ENCODE measurements at places on chromosomes 7 and 10.
A peak's percentile ranks its signal among the peaks of the same experiment; 100 is the strongest.

DNA sequence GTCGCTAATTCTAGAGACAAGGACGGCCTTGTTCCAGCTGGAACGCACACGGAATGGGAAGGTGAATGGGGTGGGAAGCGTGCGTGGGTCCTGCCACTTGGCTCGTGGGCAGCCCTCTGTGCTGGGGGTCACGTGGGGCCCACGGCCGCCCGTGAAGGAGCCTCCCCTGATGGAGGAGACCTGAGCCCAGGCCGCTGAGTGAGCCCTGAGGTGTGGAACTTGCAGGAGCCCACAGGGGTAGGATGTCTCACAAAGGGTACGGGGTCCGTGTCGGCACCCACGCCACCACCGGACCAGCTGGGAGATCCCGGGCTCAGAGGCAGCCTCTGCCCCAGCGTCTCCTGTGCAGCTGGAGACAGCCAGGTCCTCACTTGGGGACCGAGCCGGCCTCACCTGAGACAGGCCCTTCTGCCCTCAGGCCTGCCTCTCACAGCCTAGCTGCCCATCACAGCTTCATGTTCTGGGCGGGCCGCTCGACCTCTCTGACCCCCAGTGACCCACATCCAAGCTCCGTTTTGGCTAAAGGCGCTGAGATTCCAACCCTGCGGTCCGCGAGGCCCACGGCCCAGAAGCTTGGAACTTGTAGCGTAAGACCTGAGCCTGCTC lies 84.8 kb downstream of the FOXL3 start:
- no peak for DNase-seq

- no peak for DNase-seq
These were observed 528.9 kb downstream of the GFRA1 start for GRCh38 chr10:115744089-115744488.

DNA sequence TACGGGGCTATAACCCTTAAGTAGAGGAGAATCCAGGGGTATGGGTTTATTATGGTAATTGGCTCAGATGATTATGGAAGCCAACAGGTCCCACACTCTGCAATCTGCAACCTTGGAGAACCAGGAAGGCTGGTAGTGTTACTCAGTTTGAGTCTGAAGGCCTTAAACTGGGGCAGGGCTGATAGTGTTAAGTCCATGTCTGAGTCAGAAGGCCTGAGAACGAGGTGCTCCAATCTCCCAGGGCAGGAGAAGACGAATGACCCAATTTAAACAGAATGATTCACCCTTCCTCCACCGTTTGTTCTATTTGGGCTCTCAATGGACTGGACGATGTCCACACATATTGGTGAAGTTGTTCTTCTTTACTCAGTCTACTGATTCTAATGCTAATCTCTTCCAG lies 244.5 kb upstream of the PTER start:
- no peak for DNase-seq

DNA sequence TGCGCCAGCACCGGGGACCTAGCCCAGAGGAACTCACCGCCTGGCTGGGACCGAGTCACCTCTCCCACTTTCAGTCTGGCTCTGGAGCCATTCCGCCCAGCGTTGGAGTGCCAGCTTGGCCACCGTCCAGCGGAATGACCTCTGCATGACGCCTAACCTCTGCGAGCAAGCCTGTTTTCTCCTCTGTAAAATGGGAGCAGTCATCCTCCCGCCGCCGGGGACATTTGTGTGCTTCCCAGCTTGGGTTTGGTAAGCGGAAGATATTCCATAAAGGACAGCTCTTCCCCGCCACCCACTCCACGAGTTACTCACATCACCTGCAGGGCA lies 1.3 kb upstream of the ZCCHC24 start:
- no peak for DNase-seq

GRCh38 chr10:59582780-59583179 lies 126.9 kb downstream of the SLC16A9 start:
- no peak for DNase-seq

- DNase-seq: peak; percentile 61
These were observed 98.2 kb downstream of the ANLN start for GRCh38 chr7:36487756-36488336.

- DNase-seq: peak; percentile 32
These were observed 217.9 kb downstream of the SFMBT2 start for GRCh38 chr10:7192831-7193361.

DNA sequence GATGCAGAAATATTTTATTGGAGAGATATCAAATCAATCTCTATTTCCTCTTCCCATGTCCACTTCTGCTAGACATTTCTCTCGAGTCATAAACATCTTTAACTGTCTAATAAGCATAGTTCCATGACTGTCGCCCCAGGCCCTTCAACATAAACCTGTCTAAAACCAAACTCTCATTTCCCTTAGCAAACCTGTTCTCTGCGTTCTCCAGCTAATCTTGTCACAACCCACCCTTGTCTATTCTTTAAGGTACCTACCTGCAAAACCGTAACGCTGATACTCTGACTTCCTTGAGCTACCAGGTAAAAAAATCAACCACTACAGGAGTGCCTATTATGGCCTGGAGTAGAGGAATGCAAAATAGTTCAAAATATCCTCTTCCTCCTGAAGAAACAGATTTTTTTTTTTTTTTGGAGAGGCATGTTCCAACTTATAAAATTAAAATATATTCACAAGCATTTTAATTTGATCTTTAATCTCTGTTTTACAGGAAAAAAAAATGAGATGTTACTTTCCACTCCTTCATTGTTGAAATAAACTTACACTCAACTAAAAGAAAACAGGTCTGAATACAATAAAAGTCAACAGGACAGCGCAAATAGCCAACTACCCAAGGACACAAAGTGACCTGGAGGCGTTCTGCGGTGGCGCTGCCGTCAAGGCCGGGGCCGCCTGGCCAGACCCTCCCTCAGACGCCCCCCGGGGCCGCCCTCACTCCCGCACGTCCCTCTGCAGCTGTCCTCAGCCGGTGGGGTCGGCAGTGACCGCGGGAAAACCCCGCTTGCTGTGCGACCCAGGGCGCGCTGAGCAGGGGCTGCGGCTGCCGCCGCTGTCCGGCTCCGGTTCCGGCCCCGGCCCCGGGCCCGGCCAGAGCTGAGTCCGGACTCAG lies 765 bp downstream of the SLC25A40 start:
- peak; percentile 18 for DNase-seq

DNA sequence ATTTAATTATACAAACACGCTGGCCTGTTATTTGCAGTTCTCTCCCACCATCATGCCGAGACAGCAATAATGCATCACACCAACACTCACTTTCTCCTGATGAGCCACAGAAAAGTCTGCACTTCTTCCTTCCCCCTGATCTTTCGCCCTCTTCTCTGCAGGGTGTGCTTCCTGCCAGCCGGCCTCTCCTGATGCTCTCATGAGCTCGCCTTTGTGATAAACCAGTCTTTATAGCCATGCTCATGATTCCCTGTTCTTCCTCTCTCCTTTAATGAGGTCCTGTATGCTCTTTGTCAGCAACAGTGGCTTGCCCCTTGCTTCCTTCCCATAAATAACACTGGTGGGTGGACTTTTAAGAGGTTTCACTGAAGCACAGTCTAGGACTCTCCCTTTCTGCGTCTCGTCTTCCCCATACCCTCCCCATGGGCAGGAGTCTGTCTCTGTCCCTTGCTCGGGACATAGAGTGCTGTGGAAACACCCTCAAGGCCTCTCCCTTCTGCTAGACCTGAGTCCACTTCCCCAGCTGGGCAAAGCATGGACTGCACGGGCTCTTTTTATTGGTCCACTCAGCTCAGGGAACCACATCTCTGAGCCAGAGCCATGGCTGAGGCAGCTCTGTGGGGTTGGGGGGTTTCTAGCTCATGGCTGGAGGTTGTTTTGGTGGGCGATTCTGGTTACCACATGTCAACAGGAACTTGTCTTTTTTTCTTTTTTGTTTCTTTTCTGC lies 133.9 kb downstream of the C10orf105 start:
- DNase-seq: no peak

- no peak for DNase-seq
These were observed 54.7 kb downstream of the ADAMTS14 start for GRCh38 chr10:70726909-70727495.

GRCh38 chr10:24390146-24390700 lies 181.3 kb downstream of the KIAA1217 start:
- no peak for DNase-seq

GRCh38 chr10:12372846-12373245 lies 23.5 kb downstream of the CAMK1D start:
- no peak for DNase-seq

- DNase-seq: no peak
These were observed 96.4 kb upstream of the CACNA2D1 start for GRCh38 chr7:82539969-82540368.

DNA sequence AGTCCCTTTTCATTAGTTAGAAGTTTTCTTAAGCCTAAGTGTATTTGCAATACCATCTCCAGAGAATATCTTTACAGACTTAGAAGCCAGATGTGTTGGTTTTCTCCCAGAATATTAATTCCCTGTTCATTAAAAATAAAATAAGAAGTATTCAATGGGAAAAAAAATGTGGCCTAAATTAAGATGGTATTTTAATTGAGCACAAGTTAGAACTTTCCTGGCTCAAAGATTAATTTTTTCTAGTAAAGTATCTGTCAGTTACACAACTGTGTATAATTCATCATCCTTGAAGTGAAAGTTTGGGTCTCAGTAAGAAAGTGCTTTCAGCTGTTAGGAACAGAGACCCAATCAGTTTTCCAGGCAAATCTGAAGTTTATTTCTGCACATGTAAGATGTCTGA lies 1179.5 kb upstream of the C7orf33 start:
- DNase-seq: no peak

DNA sequence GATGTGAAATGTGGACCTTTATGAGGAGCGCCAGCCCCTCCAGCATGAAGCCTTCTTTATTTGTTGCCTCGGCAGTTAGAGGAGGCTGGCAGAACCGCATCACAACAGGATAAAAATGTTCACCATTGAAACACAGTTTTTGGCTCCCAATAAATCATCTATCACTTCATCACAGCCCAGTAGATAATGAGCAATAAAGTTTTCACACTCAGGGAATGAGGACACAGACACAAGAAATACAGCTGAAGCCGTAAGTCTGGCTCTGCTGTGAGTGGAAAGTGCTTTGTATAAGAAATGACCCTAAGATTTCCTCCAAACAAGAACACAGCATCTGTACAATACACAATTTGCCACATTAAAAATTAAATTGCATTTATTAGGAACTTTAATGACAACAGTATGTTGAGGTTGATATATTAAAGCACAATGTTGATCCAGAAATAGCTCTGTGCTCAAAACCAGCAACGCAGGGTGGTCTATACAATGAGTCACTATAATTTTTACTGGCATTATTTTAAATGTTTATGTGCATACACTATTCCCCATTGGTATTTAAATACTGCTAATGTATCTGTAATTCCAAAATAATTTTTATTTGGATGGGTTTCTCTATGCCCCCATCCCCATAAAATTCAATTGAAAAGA lies 301.8 kb upstream of the MGMT start:
- DNase-seq: no peak

DNA sequence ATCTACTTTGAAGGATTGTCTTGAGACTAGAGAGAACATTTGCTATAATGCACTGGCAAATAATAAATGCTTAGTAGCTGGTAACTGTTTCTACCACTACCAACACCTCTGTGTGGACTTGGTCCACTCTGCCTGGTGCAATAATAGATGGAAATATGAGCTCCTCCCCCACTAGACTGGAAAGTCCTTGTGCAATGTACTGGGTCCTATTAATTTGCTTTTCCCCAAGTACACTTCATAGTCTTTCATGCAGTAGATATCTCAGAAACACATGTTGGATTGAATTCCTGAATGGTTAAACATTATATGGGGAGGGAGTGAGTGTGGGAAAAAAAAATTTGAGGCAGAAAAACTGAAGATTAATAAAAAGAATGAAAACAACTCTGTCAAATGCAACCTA lies 119.3 kb downstream of the C10orf90 start:
- DNase-seq: no peak

DNA sequence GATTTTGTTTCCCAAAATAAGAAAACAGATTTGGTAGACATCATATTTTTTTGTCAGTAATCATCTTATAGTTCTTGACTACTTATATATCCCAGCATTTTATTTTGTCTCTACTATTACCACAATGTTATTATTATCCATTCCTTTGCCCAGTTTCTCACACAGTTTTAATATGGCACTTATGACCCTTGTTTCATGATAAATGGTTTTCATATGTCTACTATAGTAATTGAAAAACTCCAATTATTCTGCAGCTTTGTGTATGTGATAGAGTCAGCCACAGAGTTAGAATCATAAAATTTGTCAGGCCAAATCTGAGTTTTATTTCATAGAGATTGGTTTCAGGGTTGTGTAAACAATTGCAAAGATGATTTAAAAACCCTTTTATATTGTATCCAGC lies 203.9 kb downstream of the MALRD1 start:
- no peak for DNase-seq

GRCh38 chr7:82234457-82235049 lies 209.0 kb downstream of the CACNA2D1 start:
- no peak for DNase-seq

- no peak for DNase-seq
These were observed 26.0 kb upstream of the BNIP3 start for GRCh38 chr10:132007681-132008080.

GRCh38 chr10:91167406-91167805 lies 53.1 kb upstream of the PCGF5 start:
- DNase-seq: no peak

- DNase-seq: no peak
These were observed 50.1 kb upstream of the TMEM72 start for GRCh38 chr10:44860811-44861736.

- DNase-seq: no peak
These were observed at the start of gene C10orf105 for GRCh38 chr10:71719464-71720201. Gene C10orf105, minus strand, starts transcription at chr10:71719778. Its CDS starts 3,441 bp downstream, at chr10:71716337.

GRCh38 chr7:24578052-24578451 lies 4.8 kb downstream of the PALS2 start:
- no peak for DNase-seq

GRCh38 chr10:100826661-100826982 lies 81.2 kb downstream of the PAX2 start:
- DNase-seq: no peak

- DNase-seq: no peak
These were observed 3.9 kb upstream of the CFAP46 start for GRCh38 chr10:132946311-132946710.

GRCh38 chr7:100914208-100914878 lies 18.7 kb upstream of the ACHE start:
- no peak for DNase-seq

DNA sequence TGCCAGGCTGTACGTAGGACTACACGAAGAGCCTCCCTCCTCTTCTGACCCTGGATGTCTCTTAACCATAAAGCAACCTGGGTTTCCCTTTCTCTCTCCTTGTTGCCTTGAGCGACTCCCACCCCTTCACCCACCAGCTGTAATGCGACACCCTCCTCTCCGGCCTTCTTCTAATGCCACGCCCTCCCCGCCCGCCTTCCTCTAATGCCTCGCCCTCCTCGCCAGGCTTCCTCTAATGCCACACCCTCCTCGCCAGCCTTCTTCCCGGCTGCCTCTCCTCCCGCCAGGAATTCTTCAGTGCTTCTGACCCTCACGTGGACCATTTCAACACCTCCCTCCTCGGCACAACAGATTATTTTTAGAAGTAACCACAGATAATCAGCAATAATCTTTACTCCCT lies 348.5 kb upstream of the SHH start:
- DNase-seq: no peak

Data from CD4-positive, CD25-positive, alpha-beta regulatory T cell (primary cell).